Large intestine (tissue), 12 donors: ENCODE measurements at places on chromosomes 6 and 20.

DNA sequence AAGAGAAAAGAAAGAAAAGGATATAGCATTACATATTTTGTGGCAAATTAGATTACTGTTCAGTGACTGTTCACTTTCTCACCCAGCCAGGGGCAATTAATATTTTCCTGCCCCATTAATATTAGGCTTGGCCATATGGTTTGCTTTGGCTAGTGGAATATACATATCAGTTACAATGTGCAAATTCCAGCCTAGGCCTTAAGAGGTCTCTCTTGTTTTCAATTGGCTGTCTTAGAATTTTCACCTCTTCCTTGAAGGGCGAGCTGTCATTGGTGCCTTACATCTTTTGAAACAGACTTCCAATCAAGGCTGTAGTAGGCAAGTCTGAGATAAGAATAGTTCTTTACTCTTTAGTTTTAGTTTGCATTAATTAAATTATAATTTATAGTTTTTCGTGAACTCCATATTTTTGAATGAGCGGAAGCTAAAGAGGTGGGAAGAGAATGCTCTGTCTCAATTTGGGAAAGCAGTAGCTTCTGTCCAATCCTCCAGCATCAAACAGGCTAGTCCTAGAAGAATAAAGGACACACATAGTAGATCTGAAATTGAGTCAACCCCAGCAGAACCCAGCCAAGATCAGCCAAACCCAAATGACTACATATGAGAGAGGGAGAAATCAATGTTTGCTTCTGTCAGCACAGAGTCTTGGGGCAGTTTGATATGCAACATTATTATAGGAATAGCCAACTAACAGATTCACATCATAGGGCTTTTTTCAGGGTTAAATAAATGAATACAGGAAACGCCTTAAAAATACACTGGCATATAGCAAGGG, 6.3 kb upstream of the CSNK2A1 start:
- no peak for DNase-seq

- DNase-seq: no peak
Measured at GRCh38 chr20:43798291-43799149, 71.7 kb upstream of the GTSF1L start.

DNA sequence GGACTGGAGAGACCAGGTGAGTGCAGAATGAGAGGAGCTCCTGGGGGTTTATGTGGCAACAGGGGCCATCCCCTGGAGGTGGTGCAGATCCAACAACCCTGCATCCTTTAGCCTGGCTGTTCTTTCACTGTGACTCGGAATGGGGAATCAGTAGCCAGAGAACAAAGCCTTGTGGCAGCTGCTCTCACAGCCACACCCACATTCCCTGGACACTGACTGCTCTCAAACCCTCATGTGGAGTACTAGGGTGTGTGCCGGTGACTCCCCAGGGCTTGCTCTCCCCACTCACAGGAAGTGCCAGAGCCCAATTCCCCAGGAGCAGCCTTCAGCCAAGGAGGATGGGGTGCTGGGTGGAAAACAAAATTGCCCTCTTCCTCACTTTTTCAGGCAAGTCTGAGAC, 30.2 kb upstream of the GGTLC1 start:
- no peak for DNase-seq

DNA sequence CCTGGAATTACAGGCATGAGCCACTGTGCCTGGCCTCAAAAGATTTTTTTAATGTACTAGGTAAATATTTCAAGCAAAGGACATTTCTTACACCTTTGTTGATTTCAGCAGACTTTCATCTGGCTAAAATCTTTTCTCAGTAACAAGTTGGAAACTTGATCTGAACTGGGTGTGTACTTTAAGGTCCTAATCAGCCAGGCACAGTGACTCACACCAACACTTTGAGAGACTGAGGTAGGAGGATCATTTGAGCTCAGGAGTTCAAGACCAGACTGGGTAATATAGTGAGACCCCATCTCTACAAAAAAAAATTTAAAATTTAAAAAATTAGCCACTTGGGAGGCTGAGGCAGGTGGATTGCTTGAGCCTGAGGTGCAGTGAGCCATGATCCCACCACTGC, 7.0 kb upstream of the RALGAPA2 start:
- no peak for DNase-seq

DNA sequence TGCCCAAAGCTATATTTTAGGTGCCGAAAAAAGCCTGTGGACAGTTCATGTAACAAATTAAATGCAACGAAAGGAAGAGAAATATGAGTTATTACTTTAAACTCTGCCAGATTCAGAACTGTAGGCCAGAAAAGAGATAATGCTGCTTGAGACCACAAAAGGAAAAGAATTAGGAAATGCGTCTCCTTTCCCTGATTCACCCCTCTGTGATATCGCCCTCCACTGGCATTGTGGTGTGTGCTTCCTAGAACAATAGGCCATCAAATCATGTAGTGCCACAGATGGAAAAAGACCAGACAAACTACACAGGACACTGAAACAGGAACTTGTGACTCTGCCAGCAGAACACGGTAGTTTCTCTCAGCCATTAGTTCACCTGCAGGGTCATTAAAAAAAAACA, 14.7 kb upstream of the LAMA4 start:
- DNase-seq: no peak

DNA sequence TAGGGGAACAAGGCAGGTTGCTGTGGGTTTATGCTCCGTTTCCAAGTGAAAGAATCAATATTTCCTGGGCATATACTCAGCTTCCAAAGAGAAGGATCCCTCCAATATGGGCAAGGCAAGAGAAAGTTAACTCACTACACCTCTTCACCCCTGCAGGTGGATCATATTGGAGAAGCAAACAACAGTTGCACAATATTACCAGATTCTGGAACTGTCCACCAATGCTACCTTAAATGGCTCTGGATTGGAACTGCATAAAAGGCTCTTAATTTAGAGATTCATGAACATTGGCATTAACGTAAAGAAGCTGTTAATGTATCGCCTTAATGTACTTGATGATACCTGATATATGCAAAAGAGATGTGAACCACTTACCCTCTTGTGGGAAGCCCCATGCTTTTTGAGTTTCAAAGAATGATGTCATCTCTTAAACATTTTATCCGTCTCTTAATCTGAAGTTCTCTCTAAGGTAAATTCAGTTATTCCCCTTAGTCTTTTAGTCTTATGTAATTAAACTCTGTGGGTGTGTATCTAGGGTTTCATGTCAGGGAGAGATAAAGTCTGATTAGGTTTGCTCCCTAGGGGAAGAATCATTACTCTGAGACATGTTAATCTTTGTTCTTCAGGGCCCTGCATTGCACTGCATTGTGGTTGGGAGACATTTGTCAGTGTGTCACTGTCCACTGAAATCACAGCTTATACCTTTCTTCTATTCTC, 99.5 kb downstream of the PHACTR1 start:
- DNase-seq: no peak

- no peak for DNase-seq
Measured at GRCh38 chr6:170260686-170261085, 30.2 kb downstream of the DLL1 start.
